KG1 (cell line): ENCODE measurements at places on chromosomes 4 and X.

DNA sequence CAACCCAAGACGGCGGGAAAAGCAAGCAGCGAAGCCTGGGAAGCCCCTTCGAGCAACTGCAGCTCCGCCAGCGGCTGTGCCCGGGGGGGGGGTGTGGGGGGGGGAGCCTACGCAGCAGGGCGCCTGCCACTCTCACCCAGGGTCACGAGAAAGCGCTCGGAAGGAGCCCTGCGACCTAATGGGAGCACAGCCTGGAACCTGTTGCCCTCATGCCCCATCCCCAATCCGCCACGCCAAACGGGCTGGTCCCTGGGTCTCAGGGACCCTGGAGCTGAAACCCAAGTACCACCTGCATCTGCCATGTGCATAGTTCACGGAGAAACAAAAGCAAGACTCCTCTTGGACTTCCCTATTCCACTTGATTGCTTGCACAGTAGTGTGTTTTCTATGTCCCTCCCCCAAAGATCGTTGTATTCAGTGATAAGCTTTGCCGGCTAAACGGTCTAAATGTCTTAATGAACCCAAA, 359 bp upstream of the GAB3 start:
- DNase-seq: peak; percentile 13

GRCh38 chr4:139214039-139214534, 37.1 kb upstream of the ELF2 start:
- DNase-seq: no peak

- DNase-seq: no peak
These were observed 73.9 kb downstream of the SORBS2 start for GRCh38 chr4:185738038-185738552.

GRCh38 chr4:10371869-10372471, 85.3 kb downstream of the ZNF518B start:
- DNase-seq: no peak

DNA sequence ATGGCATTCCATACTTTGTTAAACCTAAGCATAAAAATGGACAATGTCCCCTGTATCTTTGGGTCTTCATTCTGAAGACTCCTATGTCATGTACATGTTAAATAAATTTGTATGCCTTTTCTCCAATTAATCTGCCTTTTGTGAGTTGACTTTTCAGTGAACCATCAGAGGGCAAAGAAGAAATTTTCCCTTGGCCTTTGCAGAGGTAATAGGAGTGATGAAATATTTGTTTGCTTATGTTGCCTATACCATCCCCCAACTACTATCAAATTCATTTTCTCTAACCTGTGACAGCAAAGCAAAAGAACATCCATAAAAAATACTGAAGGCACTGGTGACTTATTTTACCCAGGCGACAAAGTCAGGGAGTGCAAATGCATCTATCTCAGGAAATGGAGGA, 18.2 kb downstream of the NAAA start:
- DNase-seq: no peak

DNA sequence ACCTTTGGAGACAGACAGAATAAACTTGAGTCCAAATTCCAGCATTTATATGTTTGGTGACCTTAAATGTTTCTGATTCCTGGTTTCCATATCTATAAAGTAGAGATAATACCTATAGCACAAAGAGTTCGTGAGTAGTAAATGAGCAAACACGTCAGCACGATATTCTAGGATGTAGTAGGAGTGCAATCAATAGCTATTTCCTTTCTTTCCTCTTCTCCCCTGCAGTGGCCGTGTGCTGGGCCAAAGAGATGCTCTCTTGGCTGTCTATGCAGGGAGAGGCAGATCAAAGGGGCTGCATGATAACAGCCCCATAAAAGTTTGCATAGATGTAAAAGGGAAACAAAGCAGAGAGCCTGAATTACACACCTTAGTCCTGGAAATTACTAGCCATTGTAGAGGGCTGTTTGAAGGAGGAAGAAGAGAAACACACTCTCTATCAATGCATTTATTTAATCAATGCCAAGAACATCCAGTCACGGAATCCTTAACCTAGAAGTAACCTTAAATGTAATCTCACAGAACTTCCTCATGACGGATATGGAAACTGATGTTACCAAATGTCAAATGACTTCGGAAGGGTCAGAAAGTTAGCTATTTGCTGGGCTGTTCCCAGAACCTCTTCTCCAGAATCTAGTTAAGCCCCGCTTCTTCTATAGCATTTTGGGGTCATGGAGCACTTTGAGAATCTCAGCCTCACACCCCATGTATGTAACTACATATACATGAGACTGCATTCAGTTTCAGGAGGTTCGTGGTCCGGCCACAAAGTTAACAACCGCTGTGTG, 35.5 kb upstream of the PLAC8 start:
- no peak for DNase-seq

DNA sequence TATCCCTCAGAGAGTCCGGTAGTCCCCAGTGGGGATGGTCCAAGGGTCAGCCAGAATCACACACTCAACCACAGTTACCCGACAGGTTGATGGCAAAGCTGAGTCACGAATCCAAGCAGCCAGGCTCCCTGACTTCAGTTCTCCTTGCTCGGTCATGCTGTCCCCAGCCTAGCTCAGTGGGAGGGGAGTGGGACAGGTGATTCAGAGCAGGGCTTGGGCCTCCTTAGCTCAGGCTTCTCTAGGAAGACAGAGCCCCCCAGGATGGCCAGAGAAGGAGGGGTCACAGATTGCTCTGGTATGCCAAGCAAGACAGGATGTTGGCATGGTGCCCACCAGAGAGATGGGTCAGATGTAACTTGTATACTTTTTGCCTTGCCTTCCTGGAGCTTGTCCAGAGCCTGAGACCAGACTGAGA, 66.5 kb downstream of the EFNB1 start:
- no peak for DNase-seq

DNA sequence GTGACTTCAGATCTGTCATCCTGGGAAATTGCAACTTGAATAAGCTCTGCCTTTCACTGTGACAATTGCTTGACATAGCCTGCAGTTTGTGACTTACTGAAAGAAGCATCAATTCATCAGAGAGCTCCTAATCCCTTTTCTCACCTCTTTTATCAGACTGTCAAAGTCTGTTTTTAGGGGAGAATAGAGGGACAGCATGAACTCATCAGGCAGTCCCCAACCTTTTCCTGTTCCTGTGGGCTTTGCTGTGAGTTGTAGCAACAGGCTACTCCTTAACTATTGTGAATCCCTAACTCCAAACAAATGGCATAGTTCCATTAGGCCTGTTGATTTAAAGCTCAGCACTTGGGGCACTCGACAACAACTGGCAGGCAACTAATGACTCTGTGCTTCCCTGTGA, 64.9 kb downstream of the DOCK11 start:
- no peak for DNase-seq

DNA sequence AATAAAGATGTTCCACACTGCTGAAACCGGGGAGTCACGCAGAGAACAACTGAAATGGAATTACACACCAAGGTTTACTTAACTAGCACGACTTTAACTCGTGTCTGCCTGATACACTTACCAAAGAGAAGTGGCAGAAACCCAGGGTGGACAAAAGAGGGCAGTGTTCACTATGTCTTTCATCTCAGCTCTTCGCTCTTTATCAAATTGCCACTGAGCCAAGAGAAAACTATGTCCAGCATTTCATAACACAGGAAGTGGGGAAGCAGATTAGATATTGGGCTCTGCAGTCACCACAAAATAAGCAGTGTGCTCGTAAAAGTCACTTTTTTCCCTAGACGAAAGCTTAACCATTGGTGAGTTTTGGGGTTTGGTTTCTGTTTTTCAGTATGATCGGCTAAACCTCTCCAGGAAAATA, 155.7 kb downstream of the CHIC2 start:
- DNase-seq: peak; percentile 23
